NCI-H510A (cell line): ENCODE measurements at places on chromosomes 3 and 15.

DNA sequence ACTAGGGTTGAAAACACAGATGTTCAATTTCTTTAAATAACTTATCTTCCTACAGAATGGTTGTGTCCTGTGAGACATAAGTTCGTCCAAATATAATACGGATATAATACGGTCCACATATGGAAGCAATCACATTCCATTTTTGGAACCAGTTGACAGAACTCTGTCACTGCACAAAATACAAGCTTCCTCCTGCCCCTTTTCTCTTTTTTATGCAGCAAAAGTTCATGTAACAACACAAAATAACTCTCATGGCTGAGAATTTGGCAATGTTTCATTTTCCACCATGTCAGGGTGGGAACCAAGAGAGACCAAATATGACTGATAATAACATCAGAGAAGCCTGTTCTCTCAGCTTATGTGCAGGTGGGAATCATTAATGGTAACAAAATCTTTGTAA is 158.1 kb upstream of the ZNF385D start:
- DNase-seq: no peak

GRCh38 chr3:43794776-43795175 is 104.0 kb downstream of the ABHD5 start:
- DNase-seq: no peak

GRCh38 chr3:104879919-104880318 is 486.8 kb upstream of the ALCAM start:
- no peak for DNase-seq

DNA sequence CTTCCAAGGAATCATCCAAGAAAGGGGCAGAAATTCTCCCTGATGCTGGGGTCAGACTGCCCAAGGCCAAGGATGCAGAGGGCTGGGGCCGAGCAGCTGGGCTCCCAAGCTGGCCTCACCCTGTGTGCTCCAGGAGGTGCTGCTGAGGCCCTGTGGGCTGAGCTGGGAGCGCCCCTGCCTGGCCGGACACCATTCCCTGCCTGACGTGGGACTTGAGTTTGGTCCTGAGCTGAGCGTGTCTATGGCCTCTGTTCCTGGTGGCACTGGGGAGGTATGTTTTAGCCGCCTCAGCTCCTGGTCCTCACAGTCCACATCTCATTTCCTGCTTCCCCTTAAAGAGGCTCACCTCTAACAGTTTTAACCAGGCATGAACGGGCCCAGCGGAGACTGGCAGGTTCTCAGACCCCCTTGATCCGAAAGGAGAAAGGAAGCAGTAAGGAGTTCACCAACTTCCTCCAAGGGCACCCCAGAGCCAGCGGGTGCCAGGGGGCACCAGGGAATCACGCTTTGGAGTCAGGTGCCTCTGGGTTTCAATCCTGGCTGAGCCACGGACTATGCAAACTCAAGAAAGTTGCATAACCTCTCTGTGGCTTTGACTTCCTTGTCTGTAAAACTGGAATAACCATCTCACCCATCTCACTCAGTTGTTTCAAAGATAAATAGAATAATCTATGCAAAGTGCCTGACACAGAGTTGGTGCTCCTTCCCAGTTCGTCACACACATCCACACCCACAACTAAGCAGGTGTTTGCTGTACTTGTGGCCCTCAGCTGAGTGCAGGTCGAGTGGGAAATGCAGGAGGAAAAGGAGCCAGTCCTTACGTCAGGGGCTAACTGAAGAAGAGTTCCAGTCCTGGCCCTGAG is 48.6 kb downstream of the SLC12A8 start:
- no peak for DNase-seq

- no peak for DNase-seq
Observed at GRCh38 chr3:94307588-94307987, 244.7 kb downstream of the NSUN3 start.
